ENCODE measurements at places on chromosomes 11 and 22.

- DNase-seq = no peak
Measured at GRCh38 chr11:12441231-12441861, 64.0 kb downstream of the PARVA start.

DNA sequence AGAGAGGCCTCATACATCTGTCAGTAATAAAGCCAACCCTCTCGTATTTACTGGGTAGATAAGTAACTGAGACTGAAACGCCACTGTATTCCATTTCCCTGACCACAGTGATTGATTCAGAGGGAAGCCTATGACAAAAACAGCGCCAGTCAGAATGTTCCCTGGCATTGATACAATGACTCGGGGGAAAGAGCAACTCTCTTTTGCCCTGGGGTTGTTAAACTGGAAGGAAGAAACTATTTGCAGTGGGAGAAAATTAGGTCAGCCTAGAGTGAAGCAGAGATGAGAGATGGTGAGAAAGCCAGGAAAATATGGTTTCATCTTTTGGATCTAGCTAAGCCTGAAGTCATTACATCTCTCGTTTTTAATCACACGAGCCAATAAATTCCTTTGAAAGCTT, 48.6 kb upstream of the RBFOX2 start:
- DNase-seq = no peak

- no peak for DNase-seq
Measured at GRCh38 chr11:111391328-111392124, 12.5 kb upstream of the POU2AF1 start.

GRCh38 chr11:97229936-97230335, 840.1 kb downstream of the JRKL start:
- no peak for DNase-seq

DNA sequence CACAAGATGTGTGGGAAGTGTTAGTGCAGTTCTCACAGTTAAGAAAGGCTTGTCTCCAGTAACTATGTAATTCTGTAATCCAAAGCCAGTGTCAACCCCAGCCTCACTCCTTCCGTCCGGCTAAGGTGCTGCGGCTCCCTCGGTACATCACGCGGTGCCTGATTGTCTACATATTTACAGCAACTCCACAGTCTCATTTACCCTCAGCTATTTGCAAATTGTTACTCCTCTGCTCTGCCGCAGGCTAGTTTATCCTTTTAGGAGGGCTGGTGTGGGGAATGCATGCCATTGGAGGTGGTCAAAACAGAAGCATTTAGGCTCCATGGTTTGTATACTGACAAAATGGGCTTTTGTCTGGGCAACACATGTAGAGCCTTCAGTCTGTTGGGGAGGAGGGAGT, 358.3 kb downstream of the METTL15 start:
- DNase-seq = no peak

All from substantia nigra (tissue), 51 donors.